Activated T-helper 1 cell treated with anti-CD3 and anti-CD28 coated beads, Interleukin-2, amount 50 U/mL, for 16 hours (primary cell): ENCODE measurements at places on chromosomes 16 and 17.

DNA sequence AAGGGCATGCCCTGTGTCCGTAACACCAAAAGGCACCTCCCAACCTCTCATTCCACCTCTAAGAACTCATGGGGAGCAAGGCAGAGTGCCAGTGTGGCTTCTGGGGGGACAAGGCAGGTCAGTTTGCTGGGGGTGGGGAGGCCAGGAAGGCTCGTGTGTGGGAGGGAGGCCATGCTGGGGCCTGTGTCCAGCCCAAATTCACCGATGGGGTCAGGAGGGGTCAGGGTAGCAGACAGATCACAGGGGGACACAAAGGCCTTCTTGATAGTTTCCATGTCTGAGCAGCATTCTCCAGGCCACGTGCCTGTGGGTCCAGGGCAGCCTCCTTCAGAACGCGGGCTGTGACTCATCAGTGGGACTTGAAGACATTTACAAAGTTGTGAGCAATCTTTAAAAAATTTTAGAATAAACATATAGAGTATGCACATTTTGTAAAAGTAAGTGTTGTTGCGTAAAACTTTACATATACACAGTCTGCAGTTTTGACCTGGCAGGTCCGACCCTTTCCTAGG is 20.9 kb downstream of the SPACA3 start:
- DNase-seq, result no peak

DNA sequence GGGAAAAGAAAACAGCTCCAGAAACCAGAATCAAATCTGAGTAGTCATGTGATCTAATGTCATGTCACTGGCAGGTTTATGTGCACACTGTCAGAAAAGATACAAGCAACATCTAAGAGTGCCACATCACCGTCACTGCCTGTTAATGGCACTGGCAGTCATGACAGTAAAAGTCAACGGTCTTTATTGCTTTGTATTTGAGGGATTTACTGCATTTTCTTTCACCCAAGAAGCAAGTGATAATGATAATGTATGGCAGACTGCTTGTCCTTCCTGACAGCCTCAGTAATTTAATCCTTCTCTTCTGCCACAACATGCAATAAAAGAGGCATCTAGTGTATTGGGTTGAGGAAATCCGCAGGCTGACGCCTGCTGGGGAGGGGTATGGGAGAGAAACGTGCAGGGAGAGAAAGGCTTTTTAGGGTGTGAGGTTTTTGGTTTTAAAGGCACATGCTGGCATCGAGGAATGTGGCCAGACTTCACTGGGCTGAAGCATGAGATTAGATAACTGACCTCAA is 92.4 kb downstream of the RPGRIP1L start:
- DNase-seq, result no peak

GRCh38 chr16:59336136-59336695 is 602.1 kb upstream of the GOT2 start:
- no peak for DNase-seq

- DNase-seq, result peak; percentile 18
Observed at GRCh38 chr17:36703860-36704266, 102.5 kb downstream of the MRM1 start.

- DNase-seq, result no peak
Observed at GRCh38 chr17:56899403-56899802, 14.4 kb downstream of the TRIM25 start.
